ENCODE measurements at places on chromosomes 1 and 21.

GRCh38 chr1:167770127-167770526 is 48.3 kb downstream of the MPZL1 start:
- no peak for DNase-seq

DNA sequence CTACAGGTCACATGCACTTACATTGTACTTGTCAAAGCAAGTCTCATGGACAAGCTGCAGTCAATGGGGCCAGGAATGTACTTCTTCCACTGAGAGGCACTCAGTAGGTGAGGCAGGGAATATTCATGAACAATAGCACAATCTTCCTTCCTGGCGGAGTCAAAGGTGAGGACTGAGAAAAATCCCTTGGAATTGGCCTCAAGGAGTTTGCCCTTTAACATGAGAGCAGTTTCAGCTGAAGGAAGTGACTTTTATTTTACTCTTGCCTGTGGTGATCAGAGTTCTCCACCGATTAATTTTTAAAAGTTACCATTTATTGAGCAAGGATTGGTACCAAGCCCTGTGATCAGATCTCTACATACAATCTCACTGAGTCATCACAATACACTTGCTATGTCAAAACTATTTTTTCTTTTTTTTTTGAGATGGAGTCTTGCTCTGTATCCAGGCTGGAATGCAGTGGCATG is 11.2 kb upstream of the AK2 start:
- no peak for DNase-seq

DNA sequence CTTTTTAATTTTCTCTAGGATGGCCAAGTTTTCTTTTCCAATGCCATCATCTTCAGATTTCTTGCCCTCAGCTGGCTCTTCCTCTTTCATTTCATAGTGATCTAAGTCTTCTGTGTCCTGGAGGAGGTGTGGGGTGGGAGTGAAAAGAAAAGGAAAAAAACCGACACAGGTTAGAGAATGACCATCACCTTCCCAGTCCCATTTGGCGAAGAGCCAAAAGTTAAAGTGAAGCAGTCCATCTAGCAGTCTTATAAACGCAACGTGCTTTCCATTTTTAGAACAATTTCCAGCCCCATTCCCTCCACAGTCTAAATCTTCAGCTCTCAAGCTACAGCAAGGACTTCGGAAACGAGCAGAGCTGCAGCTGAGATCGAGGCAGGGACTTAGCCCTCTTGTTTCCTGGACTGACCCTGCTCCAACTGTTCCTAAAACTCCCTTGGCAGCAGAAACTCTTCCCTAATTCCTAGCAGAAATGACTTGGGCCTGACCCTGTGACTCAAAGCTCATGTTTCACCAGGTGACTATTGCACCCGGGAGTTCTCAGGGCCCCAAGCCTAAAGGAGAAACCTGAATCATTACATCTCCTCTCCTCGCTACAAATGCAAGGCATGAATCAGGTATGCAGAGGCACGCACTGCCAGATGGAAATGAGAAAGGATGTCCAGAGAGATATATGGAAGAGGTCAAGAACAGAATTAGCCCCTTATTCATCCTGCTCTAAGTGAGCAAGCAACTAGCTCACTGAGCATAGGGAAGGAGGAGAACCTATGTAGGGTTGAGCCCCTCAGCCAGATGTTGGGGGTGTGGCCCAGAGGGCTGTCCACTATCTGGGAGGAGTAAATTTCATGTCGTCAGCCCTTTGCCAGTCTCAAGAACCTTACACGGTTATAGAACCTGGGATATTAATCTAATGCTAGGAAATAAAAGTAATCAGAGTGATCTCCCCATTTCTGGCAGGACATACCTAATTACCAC is 5.1 kb downstream of the UBE2Q1 start:
- DNase-seq: no peak

DNA sequence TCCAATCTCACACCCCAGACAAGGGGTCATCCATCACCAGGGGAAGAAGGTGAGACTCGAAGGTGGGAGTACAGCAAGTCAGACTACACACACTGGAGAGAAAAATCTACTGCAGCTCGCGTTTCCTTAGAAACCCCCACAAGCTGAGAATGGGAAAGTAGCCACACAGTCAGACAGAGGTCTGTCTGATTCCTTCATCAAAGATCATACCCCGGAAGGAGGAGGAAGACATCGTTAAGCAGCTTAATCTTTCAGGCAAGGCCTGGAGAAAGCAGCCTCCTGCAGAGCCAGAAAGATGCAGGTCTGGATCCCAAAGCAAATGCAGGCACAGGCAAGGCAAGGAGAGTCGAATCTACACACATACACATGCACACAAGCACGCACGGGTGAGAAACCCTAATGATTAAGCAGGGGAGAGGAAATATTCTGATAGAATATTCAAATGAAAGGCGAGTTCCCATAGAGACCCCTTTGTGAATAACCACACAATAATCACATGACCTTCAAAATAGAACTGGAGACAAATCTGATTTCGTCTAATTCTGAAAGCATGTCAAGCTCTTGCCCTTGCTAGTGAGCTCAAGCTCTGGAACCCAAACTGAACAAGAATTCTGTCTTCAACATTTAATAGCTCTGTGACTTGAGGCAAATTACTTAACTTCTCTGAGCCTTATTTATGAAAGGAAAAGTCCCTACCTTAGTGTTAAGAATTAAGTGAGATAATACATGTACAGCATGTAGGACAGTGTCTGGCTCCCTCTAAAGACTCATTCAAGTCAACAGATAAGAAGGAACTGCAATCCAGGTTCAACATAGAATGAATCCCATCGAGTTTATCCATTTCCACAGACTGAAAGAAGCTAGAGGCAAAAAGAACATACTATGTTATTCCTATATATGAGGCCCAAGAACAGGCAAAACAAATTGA is 387.8 kb downstream of the OMA1 start:
- no peak for DNase-seq

- DNase-seq: peak; percentile 84
These were observed 13.5 kb upstream of the ATP2B4 start for GRCh38 chr1:203612932-203613682.

- DNase-seq: no peak
These were observed 8.2 kb downstream of the CLCC1 start for GRCh38 chr1:108955111-108955510.

- no peak for DNase-seq
These were observed 102.1 kb upstream of the NBPF4 start for GRCh38 chr1:108345776-108346531.

GRCh38 chr1:13829152-13829769 is 129.3 kb downstream of the PRDM2 start:
- DNase-seq: no peak

GRCh38 chr1:11013160-11013531 is 692 bp downstream of the TARDBP start:
- no peak for DNase-seq

GRCh38 chr21:46096596-46097335 is 1.1 kb upstream of the COL6A2 start:
- no peak for DNase-seq

DNA sequence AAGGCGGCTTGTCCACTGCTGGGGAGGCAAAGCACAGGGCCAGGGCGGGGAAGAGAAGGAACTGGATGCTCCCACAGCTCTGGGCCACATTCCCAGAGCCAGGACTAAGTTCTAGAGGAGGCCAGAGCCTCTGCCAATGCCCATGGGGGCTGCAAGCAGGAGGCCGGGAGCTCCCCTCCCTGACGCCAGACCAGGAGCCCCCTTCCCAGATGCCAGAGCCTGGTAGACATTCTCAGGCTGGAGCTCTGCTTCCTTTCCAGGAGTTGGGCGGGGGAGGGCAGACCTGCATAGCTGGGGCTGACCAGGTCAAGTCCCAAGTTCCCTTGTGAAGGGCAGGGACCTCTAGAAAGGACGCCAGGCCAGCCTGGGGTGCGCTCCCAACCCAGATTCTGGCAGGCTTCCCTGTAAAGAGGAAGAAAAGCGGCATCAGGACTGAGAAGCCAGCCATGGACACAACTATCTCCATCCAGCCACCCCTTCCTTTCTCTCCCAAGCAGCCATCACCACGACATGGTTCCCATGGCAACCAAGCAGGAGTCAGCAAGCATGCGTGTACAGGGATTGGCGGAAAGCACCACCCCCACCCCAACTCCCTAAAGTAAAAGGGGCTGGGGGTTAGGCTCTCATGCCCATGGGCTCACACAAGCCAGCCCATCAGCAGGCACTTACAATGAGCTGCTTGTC is 13.4 kb downstream of the KIF21B start:
- no peak for DNase-seq

DNA sequence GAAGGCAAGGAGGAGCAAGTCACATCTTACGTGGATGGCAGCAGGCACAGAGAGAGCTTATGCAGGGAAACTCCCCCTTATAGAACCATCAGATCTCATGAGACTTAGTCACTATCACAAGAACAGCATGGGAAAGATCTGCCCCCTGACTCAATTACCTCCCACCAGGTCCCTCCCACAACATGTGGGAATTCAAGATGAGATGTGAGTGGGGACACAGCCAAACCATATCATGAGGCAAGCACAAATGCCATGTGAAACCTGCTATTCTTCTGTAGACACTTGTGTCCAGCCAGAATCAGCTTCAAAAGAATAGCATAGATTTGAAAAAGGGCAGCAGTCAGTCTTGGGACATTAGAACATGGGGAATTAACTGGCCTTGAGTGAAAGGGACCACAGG is 32.2 kb upstream of the UBE2U start:
- peak; percentile 16 for DNase-seq

- DNase-seq: no peak
These were observed 14.4 kb downstream of the CDK18 start for GRCh38 chr1:205518661-205519540.

DNA sequence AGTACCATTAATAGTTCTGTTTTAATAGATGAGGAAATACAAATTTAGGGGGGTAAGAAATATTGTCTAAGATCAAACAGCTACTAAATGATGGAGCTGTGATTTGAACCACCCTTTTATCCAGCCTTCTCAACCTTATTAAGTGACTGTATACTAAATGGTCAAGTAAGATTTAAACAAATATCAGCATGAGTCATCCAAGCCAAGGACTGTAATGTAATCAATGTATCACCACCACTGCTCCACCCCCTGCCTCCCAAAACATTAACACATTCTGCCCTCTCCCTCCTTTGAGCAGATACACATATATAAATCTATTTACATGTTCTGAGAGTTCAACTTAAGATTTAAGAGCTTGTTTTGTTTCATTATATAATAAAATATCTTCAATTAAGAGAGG is 58.9 kb downstream of the LRRC40 start:
- no peak for DNase-seq

GRCh38 chr1:218336328-218336727 is 8.8 kb upstream of the TGFB2 start:
- DNase-seq: no peak

DNA sequence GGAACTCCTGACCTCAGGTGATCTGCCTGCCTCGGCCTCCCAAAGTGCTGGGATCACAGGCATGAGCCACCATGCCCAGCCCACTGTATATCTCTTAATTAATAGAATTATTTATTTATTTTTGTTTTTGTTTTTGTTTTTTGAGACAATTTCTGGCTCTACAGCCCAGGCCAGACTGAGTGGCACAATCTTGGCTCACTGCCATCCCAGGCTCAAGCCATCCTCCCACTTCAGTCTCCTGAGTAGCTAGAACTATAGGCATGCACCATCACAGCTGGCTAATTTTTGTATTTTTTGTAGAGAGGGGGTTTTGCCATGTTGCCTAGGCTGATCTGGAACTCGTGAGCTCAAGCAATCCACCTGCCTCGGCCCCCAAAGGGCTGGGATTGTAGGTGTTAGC is 15.7 kb upstream of the WDTC1 start:
- no peak for DNase-seq

GRCh38 chr1:162849711-162850110 is 11.3 kb downstream of the CCDC190 start:
- DNase-seq: peak; percentile 3

- DNase-seq: no peak
These were observed 45.7 kb downstream of the PSMG1 start for GRCh38 chr21:39137248-39138178.

DNA sequence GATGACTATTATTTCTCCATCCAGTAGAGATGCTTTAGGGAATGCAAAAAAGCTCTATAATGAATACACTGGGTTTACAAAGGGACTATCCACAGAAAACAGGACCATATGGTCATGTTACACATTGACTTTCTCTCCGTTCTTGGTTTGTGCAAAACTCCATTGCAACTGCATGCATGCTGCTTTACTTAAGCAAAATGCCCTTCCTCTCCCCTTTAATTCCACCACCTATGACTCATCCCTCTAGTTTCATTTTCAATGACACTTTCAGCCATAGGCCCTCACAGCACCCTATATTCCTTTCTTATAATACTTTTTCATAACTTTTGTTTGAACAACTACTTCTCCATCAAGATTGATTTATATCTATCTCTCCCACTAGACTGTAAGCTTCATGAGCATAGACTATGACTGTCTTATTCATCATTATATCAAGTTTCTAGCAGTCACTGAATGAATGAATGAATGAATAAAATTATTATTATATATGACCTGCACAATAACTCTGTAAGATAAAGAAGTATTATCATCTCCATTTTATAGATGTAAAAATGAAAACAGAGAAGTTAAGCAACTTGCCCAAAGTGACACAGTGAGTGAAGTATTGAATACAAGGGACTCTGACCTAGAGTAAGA is 248.9 kb downstream of the PLPP3 start:
- peak; percentile 37 for DNase-seq

GRCh38 chr1:230067419-230067870 is 407 bp downstream of the GALNT2 start:
- DNase-seq: peak; percentile 36

DNA sequence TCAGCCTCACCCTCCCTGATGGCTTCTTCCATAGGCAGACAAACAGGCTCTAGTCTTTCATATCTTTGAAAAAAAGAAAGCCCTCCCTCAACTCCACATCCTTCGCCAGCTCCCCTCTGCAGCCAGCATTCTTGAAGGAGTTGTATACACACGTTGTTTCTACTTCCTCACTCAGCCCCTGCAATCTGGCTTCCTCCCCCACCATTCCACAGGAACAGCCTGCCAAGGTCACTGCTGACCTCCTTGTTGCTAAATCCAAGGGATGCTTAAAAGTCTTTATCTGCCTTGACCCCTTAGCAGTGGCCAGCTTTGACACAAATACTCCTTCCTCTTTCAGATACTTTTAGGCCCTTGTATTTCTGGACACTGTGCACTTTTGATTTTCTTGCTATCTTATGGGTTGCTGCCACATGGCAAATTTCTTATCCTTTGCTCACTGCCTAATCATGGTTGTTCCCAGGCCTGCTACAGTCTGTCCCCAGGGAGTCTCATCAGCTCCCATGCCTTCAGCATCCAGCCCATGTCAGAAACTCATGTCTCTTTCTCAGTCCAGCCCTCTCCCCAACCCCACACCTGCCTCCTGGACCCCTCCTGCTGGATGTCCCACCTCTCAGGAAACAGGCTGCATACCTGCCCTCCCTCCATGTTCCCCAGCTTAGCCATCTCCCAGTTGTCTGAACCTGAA is 8.3 kb downstream of the FAM229A start:
- DNase-seq: no peak

DNA sequence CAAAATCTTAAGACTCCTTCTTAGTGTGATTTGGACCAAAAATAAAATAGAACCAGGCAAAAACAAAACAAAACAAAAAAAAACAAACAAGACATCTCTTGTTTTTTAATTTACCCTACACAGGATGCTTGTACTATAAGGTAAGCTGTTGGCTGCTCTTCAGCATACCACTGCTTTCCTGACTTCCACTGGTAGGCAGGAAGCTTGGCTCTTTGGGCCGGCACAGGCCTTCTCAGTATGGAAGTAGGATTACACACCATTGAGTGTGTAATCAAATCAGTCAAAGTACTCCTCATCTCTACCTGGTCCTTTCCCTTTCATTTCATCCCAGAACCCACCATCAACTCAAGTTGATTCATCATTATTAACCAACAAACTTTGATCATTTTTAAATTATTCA is 61.9 kb upstream of the RGS1 start:
- no peak for DNase-seq
